ENCODE measurements at places on chromosomes 1 and 21.

DNA sequence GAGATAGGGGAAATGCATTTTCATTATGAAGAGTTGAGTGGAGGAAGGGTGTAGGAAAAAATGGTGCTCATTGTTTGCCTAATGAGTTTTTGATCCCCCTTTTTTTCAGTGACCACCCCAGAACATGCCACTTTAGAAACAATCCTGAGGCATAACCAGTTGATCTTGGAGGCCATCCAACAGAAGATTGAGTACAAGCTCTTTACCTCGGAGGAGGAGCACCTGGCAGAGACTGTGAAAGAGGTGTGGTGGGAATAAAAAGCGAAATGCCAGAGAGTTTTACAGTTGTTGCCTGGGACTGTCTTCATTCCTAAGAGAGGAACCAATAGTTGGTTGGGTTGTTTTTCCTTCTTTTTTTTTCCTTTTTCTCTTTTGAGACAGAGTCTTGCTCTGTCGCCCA, 54.3 kb upstream of the EPHA8 start:
- DNase-seq: no peak

GRCh38 chr1:3061981-3062615, 6.9 kb upstream of the PRDM16 start:
- no peak for DNase-seq

DNA sequence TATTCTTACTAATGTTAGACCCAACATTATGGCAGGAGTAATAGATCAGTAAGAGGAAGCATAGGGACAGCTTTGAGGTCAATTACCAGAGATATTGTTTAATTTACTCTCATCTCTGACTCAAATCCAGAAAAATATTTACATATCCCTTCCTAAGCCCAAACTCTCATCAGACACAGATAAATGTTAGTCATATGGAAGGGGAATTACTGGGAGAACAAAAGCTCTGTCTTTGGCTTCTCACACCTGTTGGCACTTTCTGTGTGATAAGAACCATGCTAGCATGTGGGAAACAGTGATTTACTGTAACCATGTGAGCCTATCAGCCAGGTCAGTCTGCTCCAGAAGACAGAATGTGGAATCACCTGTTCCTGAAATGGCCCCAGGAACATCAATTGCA, 72.4 kb downstream of the DUSP10 start:
- DNase-seq: no peak

- no peak for DNase-seq
These were observed 32.6 kb downstream of the CHIA start for GRCh38 chr1:111323231-111323630.

- no peak for DNase-seq
These were observed 390.9 kb downstream of the PTBP2 start for GRCh38 chr1:97112442-97112841.

DNA sequence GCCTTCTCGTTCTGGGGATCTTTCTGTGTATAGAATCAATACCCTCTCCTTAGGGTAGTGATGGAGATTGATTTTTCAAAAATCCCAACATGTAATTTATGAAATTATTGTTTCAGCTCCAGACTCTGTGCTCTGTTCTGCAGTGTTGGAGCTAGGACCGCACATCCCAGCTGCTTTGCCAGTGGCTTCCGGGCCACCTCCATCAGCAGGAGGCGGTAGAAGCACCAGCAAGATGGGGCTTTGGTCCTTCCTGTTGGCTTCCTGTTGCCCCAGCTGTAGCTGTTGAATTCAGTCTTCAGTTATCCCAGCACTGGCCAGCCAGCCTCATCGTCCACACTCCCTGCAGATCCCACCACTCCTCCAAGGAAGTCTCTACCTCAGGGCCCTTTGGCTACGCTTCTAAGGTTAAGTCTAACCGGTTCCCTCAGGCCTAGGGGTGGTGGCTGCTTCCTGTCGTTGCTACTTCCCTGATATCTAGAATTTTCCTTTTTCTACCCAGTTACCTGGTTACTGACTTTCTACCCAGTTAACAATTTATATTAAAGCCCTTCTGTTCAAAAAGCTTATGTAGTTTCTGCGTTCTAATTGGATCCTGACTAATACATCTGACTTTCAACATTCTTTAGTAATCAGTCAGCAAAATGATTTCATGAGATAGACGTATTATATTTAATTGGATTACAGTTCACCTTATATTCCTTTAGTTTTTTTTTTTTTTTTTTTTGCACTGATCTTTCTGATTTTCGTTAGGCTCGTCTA, 24.6 kb downstream of the GALNT2 start:
- DNase-seq: no peak

GRCh38 chr21:26943921-26944320, 23.0 kb downstream of the ADAMTS5 start:
- DNase-seq: no peak

DNA sequence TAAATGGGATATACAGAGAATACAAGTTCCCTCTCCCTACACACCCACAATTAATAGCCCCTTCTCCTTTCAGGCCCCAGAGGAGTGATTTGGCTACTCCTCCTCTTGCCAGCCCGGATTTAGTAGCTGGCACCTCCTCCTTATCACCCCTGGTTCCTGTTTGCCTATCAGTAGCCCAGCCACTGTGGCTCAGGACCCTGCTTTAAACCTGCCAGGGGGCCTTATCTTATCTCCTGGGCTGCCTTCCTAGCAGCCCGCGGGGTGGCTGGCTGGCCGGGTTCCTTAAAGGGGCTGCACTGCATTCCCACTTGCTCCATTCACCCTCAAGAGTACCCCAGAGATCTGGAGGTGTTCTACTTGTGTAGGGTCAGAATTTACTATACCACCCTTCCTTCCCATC, 70.4 kb downstream of the PLEKHA6 start:
- no peak for DNase-seq

DNA sequence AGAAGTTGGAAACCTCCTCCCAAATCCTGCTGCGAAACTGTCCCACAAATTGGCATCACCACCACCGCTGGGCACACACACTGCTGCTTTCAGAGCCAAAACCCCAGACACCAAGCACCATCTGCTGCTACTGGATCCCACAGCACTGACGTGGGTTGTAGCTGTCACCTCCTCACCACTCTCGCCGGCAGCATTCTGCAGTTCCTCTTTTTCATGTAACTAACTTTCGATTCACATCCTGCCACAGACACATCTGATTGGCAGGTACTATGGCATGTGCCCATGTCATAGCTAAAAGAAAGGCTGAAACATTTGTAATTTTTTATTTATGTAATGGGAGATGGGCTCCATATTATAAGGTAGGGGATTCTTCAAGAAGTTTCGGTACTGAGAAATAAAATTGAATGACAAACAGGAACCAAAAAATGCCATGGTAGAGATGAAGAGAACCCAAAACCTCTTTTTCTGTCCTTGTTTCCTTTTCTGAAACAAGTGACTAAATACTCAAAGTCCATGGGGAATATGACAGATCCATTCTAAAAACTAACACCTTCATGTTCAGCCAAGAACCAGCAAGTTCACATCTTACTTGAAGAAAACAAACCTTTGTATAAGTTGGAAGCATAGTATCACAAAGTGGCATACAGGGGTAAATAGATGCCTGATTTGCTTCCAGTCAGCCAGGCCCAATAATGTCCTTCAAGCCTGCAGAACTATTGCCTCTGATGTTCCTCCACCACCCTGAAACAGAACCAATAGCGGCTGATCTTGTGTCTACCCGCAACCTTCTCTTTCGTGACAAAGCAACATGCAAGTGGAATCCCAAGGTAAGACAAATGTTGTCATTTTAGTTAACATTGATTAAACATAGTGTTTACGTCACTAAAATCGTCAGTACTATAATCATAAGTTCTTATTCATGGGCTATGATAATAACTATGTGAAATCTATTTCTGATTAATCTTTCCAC, 26.6 kb upstream of the RGS13 start:
- DNase-seq: peak; percentile 29

DNA sequence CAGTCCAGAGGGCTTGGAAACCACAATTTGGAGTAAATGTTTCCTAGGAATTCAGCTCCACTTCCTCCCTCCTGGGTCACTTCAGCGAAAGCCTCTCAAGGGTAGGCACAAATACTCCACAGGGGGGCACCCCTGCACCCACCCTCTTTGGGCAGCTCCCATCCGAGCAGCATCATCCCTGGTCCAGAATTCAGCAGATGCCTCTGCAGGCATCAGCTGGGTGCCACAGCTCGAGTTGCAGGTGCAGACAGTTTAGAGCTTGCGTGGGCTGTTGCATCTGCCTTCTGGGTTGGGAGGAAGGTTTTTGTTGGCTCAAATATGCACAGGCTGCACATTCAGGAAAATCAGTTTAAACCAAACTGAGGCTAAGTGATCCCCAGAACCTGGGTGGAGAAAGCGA, 25.0 kb downstream of the KANK4 start:
- no peak for DNase-seq

DNA sequence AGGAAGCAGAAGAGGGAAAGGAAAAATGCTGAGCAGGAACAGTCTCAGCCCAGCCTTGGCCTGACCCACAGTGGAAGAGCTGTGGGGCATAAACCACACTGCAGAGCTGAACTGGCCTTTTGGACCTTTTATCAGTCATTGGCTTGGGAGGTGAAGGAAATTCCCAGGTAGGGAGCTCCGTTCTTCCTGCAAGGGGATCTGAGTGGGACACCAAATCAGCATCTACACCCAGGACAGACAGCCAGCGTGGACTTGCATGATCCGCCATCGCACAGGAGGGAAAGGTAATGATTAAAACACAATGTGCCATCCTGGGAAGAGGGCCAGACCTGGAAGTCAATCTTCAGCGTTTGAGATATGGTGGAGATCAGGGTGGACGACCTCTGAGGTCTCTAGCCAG, 1.2 kb upstream of the MTFR1L start:
- no peak for DNase-seq

DNA sequence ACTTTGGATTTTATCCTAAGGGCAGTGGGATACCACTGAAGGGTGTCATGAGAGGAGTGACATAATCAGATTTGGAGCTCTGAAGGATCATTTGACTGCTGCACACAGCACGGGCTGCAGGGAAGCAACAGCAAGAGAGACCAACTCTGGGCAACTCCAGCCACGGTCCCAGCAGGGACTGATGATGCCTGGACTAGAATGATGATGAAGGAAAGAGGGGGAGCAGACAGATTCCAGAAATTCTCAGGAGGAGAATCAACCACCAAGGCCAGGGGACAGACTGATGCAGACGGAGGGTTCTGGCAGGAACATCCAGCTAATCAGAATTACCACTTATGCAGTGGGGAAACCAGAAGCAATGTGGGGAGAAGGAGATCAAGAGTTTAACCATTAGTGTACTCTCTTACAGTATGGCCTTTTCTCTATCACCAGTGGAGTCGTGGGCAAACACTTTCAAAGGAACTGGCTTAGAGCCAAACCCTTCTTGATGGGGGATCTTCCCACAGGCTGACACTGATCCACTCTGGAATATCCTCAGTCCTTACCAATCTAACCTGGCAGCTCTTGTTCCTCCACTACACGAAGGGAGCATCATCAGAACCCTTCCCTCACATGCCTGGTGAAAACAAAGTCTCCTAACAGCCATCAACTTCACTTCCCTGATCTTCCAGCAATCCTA, 3.3 kb downstream of the URB1 start:
- DNase-seq: no peak

- no peak for DNase-seq
These were observed 83.3 kb downstream of the TIAM1 start for GRCh38 chr21:31260790-31261189.

- no peak for DNase-seq
These were observed 39.0 kb downstream of the GDAP2 start for GRCh38 chr1:117890452-117890851.

- DNase-seq: no peak
These were observed 3.6 kb upstream of the SPSB1 start for GRCh38 chr1:9289090-9289534.

DNA sequence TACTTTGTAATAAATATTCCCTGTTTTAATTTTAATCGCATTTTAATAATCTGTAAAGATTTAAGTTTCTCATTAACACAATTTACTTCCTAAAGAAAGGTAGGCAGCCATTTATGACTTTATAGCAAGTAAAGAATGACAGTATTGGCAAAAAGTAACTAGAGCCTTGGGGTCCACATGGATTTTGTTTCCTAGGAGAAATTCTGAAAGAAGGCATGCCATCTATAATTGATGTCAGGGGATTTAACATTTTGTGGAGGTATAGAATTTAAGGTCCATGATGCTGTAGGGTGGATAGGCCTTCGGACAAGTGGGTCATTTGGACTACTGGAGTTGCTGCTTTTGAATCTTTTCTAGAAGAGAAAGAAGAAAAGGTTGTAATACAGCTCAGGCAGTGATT, at the start of gene OR2M4:
Gene OR2M4 (plus strand): TSS at position 301 of the 400 bp plus-strand sequence. CDS start 7,512 bp downstream, outside the sequence.
- no peak for DNase-seq

- DNase-seq: no peak
These were observed 43.2 kb downstream of the TMCO4 start for GRCh38 chr1:19756480-19756879.

DNA sequence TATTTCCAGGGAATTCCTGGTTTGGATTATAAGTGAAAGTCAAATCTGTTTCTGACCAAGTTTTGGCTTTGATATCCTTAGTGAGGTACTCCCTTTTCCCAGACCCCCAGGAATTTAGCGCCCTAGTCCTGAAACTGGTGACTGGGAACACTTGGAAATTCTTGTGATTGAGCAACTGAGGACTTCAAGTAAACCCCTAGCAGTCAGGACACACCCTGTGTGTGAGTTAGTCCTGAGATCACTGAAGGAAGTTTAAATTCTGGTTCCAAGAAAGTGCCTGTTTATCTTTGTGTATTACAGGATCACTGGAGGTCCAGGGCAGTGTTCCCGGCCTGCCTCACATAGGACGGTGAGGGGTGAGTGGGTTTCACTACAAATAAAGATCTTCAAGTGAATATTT, 95.1 kb upstream of the F3 start:
- no peak for DNase-seq

DNA sequence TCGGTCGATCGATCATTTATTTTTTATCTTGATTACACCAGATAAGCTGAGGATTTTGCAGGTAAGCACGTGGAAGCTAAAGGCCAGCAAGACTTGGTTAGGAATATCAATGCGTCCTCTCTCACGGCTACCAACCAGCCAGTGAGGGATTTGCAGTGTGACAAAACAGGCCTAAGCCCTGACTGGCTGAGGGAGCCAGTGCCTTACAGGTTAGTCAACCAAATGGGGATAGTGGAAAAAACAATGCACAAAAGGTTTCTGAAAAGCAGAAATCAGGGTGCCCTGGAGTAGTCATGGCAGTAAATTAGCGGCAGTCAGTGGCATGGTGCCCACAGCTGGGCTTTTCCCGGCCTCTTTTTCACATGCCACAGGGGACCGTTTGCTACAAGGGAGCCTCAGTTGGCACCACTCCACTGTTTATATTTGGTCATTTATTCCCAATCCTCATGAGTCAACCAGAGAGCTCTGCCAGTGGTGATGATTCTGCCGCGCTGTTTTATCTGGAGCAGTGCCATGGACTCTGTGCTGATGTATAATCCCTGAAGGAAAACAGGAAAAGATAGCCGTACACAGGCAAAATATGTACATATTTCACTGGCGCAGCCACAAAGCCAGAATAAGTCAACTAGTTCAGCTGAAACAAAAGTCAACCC, 167.6 kb downstream of the RHOU start:
- DNase-seq: peak; percentile 29

- DNase-seq: no peak
These were observed 15.8 kb downstream of the ADGRB2 start for GRCh38 chr1:31748365-31748764.

DNA sequence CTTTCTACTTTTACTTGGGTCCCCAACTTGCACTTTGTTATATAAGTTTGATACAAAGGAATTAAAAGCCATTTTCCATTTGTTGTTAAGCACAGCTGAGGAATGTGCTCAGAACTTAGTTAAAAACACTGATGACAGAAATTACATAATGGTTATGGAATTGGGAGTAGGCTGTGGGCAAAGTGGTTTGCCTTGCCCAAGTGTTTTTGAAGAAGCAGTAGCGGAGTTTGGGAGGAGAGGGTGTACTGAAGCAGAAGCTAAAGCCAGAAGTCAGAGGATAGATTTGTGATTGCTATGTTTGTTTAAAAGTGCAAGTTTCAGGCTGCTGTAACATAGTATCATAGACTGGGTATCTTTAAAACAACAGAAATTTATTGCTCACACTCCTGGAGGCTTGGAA, 391.8 kb downstream of the DUSP10 start:
- no peak for DNase-seq
